ENCODE measurements at places on chromosomes 4 and X.
A peak's percentile ranks its signal among the peaks of the same experiment; 100 is the strongest.

- no peak for DNase-seq
Measured at GRCh38 chr4:175273995-175274753, 356.0 kb downstream of the ADAM29 start.

DNA sequence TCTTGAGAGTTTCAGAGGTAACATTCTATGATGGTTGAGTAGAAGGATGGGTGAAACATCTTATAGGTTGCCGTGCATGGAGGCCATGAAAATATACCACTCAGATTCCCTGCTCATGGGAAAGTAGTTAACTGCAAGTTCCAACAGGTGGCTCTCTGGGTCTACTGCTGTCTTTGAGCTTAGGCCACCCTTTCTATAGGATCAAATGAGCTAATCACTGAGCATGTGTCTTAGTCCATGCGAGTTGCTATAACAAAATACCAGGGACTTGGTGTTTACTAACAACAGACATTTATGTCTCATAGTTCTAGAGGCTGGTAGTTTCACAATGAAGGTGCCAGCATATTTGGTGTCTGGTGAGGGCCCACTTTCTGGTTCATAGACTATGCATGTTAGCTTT, 144.8 kb upstream of the UNC5C start:
- DNase-seq, result no peak

DNA sequence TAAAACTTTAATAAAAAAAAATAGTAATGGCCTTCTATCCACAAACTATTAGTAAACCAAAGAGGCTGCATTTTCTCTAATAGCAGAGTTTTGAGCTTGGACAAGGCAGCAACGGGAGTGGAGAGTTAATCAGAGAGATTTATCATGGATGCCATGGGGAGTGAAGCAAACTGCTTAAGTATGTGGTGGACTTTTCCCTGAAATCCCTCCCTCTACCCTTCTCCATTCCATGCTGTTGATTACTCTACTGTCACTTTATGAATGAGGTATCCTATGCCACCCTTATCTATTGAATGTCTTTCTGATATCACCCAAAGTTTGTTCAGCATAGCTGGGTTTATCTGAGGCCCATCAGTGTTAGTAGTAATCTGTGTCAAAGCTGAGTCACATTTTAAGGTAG, 335.6 kb upstream of the TRAM1L1 start:
- no peak for DNase-seq

DNA sequence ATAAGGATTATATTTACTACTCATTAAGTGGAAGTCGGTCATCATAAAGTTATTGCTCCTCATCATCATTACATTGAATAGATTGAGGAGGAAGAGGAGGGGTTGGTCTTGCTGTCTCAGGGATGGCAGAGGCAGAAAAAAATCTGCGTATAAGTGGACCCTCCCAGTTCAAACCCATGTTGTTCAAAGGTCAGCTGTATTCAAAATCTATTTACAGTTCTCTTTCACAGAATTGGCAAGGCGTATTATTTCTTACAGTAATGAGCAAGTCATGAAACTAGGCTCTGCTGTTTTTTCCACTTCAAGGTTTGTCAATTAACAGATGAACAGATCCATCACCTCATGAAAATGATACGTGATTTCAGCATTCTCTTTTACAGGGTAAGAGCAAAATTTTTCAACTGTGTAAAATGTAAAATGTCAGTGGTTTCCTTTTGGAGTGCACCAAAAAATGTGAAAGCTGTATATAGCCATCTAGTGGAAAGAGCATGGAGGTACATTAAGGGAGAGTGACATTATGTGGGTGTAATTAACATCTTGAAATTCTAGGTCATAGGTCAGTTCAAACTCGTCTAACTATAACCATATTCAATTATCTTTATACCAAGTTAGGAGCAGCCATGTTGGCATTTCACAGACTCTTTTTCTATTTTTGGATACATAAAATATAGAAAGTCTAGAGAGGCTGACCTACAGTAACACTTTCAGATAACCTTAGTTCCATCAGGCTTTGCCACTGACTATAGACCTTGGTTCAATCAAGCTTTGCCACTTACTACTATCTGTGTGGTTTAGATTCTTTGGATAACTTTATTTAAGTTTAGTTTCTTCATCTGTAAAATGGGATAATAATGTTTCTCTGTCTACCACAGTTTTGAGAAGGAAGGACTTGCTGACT, 30.1 kb downstream of the NEIL3 start:
- no peak for DNase-seq

- DNase-seq, result no peak
Measured at GRCh38 chr4:84706286-84706685, 123.4 kb downstream of the CDS1 start.

DNA sequence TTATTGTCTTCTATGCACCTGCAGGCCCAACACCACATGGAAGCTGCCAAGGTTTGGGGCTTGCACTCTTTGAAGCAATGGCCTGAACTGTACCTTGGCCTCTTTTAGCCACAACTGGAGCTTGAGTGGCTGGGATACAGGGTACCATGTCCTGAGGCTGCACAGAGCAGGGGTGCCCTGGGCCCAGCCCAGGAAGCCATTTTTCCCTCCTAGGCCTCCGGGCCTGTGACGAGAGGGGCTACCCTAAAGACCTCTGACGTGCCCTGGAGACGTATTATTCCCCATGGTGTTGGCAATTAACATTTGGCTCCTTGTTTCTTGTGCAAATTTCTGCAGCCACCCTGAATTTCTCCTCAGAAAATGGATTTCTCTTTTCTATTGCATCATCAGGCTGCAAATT, 519.9 kb upstream of the MAGEB18 start:
- DNase-seq, result no peak

- DNase-seq, result peak; percentile 1
Measured at GRCh38 chrX:20623448-20623847, 356.7 kb upstream of the RPS6KA3 start.

- no peak for DNase-seq
Measured at GRCh38 chrX:107726816-107727534, 48.6 kb downstream of the TSC22D3 start.

DNA sequence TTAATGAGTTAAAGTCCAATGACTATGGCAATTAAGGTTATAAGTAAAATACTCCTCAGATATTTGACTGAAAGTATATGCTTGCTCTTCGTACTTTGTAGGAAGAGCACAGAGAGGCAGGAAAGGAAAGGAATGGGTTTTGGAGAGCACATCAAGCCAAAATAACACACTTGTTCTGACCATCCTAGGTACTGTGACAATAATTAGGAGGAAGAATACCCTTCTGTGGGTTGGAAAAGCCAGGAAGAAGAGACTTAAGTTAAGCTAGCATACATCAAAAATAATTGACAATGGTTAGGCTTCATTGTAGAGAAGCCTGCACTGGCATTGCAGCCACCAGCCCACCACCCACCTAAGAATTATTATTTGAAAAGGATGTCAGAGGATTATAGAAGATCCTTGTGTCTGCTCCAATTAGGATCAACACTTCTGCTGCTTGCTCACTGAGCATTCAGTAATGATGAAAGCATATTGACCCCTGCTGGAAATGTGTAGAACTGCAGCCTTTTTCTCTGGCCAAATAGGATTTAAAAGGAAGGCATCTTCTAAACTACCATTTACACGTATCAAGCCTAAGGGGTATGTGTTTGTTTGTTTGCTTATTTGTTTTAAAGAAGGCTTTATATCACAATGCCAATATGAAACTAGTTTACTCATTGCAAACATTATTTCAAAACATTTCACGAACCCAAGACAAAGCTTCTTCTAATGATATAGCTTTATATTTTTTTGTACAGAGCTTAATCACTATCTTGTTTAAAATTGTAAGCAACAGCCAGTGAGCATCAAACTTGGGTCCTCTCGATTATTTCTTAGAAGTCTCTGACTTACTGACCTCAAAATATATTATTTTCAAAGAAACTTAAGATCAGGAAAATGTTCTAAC, 286.2 kb upstream of the TET2 start:
- DNase-seq, result peak; percentile 23

DNA sequence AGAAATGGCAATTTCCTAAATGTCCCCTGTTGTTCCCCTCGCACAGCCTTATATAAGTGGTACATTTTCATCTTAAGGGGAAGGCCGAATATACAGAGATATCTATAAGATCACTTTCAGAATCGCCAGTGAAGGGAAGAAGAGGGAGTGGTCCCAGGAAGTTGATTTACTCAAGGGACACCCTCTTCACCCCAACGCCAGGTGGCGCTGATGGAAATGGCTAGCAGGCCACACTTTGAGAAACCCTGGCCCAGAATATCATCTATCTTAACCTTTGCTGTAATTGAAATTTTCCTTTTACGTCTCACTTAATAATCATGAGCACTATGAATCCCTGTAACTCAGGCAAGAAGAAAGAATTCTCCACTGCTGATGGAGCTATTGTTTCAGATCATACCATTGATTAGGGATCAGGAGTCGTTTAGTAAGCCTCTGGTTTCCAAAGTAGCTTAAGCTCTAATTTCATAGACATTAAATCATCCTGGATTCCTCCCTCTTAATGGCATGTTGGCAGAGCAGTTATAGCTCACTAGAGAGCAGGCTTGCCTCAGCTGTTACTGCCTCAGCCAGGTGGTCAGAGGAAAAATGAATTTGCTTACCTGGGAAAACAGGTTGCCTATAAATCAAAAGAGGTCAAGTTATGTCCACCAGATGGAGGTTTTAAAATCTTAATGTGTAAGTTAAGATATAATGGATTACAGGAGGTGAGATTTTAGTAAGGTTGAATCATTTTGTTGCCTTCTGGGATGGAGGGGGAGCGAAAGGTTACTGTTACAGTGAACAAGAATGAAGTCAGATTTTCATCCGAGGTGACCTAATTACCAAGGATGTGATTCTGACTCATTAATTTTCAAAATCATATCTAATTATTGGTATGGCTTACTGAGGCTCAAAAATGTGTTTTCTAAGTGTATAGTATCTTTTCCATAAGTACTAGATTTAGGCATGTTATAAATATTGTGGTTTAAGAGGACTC, 941.2 kb upstream of the TENM3 start:
- DNase-seq, result no peak

GRCh38 chr4:101393256-101393655, 45.9 kb upstream of the PPP3CA start:
- DNase-seq, result no peak

GRCh38 chr4:153468587-153468986, 2.4 kb downstream of the TMEM131L start:
- DNase-seq, result no peak

DNA sequence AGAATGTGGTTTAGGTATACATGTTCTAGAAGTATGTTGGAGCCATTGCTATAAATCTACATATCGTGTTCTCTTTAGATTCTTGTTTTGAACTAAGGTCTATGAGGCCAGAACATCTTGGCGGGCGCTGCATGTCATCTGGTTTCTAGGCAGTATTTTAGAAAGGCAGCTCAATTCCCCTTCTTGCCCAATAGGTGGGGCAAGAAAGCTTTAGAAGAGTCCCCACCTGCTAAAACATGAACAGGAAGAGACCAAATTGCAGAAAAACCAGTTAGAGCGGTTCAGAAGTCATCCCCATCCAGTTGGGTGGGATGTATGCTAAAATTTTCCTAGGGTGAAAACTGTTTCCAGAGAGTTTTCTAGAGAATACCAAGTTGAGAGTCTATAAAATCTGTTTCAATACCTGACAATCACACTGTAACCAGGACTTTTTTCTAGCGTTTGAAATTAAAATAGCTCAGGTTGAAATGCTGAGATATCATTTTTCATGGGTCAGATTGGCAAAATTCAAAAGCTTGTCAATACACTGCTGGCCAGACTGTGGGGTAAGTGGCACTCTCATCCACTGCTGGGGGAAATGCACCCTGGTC, 17.5 kb upstream of the SH3KBP1 start:
- no peak for DNase-seq

DNA sequence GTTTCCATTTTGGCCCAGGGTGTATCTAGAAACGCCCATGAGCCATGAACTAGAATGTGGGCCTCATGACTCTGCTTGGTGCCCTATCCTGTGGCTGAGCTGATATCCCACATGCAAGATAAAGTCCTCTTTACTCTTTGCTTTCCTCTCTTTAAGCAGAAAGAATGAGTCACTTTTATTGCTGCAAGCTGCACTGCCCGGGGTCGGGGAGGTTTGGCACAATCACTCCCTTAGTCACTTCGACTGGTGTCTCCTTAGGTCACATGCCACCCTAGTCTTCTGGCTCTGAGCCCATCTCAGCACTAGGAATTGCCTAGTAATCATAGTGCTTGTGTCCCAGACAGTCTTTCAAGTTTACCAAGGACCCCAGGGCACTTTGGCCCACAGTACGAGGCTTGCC, 75.1 kb upstream of the CXorf66 start:
- DNase-seq, result no peak

GRCh38 chrX:53494436-53494835, 60.3 kb upstream of the HSD17B10 start:
- DNase-seq, result no peak

- DNase-seq, result no peak
Measured at GRCh38 chr4:13193662-13194061, 290.5 kb downstream of the RAB28 start.

DNA sequence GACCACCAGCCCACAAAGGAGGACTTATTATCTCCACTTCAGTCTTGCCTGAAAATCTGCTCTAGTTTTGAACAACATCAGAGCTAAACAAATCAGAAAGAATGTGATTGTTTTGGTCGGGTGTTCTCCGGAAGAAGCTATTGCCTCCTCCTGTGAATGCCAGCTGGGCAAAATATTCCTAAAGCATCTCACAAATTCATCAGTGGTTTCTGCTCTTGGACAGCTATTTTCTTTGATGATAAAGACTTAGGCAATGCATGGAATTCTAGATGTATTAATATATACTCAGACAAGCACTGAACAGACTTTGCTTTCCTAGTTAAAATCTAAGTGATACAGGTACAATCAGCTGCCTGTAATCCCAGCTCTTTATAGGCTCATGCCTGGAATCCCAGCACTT, 71.8 kb downstream of the ASMT start:
- no peak for DNase-seq

GRCh38 chr4:144597171-144597570, 48.8 kb upstream of the HHIP start:
- no peak for DNase-seq

DNA sequence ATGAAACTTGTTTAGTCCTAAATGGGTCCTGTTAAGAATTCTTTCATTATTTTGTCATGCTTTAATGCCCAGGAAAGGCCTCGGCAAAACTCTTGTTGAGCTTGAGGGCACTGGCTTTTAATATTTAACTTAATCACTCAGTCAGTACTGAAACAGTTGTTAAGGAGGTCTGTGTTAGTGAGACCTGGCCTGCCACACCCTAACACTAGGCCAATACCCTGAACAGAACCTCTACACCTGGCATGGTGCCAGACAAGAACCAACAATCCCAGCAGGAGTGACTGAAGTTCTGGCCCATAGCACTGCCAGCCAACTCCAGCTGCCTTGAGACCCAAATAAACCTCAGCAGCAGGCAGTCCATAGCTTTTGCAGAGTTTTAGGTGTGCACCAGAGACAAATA, 85.7 kb upstream of the ITM2A start:
- DNase-seq, result no peak

DNA sequence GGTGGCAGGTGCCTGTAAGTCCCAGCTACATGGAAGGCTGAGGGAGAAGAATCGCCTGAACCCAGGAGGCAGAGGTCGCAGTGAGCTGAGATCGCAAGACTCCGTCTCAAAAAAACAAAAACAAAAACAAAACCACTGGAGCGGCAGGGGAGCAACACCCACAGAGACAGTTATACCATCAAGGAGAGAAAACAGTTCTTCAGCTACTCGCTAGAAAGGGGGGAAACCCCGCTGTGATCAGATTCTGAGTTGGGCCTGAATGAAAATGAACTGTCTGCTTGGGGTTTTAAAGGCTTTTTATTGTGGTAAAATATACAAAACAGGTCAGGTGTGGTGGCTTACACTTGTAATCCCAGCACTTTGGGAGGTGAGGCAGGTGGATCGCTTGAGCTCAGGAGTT, 16.8 kb upstream of the IRAK1 start:
- DNase-seq, result no peak

- no peak for DNase-seq
Measured at GRCh38 chr4:41396214-41396613, 139.5 kb downstream of the UCHL1 start.

- no peak for DNase-seq
Measured at GRCh38 chrX:154719132-154719675, 31.7 kb downstream of the GAB3 start.
